ENCODE measurements at places on chromosomes 13 and 19.

DNA sequence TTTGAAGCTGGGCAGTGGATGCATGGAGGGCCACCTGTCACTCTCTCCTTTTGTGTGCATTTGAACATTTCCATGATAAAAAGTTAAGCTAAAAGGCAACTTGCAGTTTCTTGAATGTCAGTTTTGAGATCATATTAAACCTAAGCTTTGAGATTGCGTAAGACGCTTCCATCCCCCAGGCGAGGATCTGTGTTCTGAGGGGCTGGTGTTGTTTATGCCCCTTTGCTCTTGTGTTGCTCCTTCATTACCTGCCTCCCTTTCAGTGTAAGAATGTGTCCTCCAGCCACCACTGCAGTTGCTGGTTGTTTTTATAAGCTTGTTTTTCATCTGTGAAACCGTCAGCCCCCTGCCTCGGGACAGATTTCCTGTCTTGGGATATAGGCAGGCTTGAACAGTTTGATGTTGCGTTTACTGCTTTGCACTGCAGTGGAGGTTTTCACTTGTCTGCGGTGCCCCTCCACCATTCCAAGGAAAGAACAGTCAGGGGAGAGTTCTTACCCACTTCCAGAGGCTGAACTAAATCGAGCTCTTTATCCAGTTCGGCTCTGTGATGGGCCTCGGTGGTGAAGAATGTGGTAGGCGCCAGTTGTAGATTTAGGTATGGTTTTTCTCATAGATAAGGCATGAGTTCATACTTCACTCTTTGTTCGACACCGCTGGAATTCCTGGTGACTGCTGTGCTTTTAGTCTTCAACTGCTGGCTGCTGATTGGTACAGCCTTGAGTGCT lies 96.8 kb downstream of the ARHGEF7 start:
- DNase-seq = no peak

GRCh38 chr13:86155756-86156155 lies 356.5 kb upstream of the SLITRK6 start:
- DNase-seq = no peak

GRCh38 chr13:74651121-74651520 lies 516.9 kb upstream of the KLF12 start:
- no peak for DNase-seq

- peak; percentile 3 for DNase-seq
Observed at GRCh38 chr13:44989941-44990340, 603 bp downstream of the GPALPP1 start.

GRCh38 chr13:89380101-89380500 lies 1708.9 kb downstream of the SLITRK5 start:
- no peak for DNase-seq

DNA sequence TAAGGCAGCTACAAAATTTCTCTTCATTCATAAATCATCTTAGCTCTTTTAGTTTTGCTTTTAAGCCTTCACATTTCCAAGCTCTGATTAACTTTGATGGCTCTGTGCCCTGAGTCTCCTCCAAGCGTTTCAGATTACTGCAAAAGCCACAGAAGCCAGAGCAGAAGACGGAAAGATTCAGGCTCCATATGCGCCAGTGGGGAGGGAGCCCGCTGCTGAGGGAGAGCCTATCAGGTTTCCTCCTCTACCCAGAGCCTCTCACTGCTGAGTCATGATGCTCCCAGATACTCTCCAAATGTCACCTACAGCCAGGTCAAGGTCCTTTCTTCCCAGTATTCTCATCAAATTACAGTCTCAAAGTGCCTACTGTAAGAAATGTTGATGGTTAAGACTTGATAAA lies 193.6 kb downstream of the RAP2A start:
- no peak for DNase-seq

DNA sequence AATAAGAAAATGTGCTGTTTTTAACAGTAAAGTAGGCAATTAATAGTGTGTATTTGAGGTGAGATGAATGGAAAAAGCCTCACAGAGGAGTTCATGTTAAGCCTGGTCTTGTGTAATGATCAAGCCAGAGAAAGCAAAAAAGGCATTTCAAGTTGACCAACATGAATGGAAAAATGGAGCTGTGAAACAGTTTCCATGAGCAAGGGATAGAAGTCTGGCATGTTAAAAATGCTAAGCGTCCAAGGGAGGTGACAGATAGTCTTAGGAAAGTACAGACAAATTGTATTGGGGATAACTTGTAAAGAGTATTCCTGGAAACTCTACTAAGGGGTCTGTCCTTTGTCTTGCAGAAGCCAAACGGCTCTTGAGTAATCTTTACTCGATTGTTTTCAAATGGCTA lies 506.8 kb upstream of the ATXN8OS start:
- DNase-seq = no peak

DNA sequence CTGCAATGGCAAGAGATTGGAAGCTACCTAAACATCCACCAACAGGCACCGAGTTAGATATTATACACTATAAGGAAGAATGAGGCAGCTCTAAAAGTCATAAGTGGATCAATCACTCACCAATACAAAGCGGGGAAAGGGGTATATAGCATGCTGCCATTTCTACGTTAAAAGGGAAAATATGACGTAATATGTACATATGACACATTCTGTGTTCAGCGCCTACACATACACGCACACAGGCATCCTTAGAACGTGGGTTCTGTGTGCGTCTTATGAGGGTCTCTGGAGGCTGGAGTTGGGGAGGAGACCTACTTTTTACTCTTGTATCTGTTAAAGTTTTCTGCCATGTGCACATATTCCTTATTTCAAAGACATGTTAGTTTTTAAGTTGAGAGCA lies 5.9 kb downstream of the IL17D start:
- no peak for DNase-seq

- DNase-seq = peak; percentile 52
Observed at GRCh38 chr19:50486823-50487515, 10.3 kb upstream of the GARIN5A start.

DNA sequence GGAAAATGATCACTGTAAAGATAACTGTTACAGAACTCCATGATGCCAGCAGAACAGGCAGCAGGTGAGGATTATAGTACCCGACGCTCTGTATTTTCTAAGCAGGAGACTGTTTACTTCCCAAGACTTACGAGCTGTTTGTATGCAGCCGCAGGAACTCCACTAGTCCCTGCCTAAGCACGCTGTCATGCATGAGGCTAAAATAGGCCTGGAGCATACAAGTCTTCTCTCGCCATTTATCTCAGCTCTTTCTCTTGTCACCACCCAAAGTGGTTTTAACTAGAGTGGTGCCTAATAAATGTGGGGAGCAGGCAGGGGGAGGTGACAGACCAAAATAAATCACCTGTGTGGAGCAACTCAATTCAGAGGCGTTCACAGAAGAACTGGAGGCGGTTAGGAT lies 175.8 kb downstream of the TDRD3 start:
- DNase-seq = no peak

DNA sequence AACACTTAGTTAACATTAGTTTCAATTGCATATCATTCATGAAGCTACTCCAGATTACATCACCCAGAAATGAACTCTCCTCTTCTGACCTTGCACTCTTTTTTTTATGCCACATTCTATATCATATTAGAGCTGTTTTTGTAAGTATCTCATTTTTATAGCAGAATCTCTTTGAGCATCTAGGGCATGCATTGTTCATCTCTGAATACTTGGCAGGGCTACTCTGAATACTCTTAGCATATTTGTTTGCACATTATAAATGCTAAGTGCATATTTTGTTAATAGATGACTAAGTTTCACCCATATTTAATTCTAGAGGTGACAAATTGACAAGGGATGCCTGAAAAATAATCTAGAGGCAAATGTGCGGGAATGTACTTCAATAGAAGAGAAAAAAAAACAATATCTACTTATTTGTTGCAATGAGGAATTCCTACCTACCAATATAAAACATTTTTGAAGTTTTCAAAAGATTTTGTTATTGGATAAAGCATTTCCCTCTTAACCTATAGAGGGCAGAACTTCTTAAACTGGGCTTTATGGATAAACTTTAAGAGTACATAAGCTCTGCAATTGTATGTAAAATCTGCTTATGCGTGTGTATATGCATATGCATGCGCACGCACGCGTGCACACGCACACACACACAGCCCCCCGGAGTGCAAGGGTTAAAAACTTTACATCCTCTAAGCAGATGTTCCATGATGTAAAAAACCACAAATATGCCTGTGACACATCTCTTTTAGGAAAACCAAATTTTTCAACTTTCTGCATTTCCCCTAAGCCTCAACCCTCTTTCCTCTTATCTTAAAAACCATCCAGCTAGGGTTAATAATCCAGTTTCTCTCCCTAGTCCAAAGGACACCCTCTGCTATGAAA lies 73.0 kb upstream of the OXGR1 start:
- no peak for DNase-seq

- DNase-seq = peak; percentile 69
Observed at GRCh38 chr13:49214917-49215376, 5.2 kb upstream of the MLNR start.

DNA sequence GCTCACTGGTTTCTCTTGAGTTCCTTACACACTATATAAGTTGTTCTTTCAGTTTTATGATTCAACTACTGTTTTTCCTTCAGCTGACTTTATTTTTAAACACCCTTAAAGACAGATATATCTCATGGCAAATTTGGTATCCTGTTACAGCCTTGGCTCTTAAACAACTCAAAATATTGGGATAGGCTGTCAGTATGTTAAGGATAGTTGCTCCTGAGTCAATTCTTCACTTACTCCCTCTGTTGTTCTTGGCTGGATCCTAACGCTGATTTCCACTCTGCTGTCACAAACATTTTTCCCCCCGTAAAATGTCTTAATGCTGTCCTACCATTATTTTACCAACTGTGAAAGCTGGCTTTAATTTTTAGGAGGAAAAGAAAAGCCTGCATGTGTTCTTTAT lies 1.2 kb downstream of the KCNRG start:
- DNase-seq = no peak

DNA sequence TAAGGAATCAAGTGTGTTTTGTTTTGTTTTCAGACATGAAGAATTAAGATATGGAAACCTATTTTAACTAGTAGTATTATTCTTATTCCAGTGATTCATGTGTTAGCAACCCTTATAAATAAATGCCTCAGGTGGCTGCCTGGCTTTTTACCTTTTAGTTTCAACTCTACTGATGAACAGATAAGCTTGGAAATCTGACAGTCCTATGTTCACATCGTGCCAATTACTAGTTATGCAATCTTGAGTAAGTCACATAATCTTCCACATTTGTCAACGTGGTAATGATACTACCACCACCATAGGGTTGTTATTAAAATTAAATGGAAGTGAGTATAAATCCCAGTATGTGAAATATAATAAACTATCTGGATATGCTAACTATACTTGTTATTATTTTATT lies 64.3 kb downstream of the TBC1D4 start:
- no peak for DNase-seq

- no peak for DNase-seq
Observed at GRCh38 chr19:16626796-16627192, 1.2 kb downstream of the MED26 start.

DNA sequence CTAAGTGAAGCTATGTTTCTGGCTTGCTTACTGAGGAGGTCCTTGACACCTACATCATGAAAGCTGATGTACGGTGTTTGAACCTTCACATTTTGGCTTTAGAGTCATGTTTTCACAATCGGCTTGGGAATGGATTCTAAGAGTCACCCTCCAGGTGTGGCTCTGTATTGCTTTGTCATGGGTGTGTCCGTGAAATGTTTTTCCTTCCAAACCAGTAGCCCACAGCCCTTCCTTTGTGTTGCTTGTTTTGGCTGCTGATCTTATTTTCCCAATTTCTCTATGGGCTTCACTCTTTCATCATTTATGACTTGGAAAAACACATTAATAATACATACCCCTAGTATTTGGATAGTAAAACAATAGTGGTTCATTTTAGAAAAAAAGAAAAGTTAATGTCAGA lies 240.6 kb downstream of the GGACT start:
- no peak for DNase-seq

DNA sequence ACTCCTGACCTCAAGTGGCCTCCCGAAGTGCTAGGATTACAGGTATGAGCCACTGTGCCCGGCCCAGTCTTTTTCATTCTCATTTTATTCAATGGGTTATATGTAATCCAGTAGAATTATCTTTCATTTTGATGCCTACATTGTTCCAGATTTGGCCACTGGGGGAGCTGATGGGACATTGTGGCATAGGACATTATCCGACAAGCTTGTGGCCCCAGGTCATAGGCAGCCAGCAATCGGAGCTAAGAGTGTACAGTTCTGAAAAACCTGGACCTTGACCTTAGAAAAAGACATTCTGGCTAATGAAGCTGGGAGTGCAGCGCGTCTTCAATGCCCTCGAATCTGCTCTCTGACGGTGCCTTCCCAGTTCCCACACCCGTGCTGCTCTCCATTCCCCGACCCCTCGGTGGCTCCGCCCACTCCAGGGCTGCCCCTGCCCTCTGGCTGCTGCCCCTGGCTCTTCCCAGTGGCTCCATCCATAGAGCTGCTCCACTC lies 108.7 kb downstream of the TEX29 start:
- DNase-seq = peak; percentile 58

DNA sequence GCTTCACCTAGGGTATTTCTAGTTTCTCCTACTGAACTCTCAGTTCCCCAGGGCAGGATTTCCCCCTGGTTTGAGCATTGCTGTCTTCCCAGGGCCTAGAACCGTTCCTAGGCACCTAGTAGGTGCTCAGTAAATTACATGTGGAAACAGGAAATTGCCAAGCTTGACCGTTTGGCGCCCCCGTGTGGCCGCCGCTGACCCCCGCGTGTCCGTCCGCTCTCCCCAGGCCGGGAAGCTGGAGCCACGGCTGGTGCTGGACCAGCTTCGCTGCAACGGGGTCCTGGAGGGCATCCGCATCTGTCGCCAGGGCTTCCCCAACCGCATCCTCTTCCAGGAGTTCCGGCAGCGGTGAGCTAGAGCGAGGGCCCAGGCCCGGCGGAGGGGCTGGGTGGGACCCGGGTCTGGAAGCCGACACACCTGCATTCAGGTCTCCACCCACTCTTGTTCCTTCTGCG lies 55.5 kb downstream of the MYH14 start:
- DNase-seq = peak; percentile 20

DNA sequence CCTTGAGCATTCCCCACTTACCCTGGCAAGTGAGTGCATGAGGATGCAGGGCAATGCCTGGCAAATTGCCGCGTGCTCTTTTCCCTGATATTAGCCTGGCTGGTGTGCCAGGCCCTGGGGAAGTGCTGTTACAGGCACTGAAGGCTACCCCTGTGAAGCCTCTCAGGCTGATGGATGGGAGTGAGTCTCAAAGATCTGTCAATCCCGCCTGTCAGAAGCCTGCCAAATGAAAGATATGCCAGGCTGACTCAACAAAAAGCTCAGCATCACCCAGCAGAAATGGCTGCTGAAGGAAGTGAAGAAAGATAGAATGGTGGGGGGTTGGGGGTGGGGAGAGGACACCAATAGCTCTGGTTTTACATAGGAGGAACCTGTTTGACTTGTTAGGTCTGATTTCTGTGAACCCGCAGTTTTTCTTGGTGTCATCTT lies 112.1 kb downstream of the LACC1 start:
- no peak for DNase-seq

DNA sequence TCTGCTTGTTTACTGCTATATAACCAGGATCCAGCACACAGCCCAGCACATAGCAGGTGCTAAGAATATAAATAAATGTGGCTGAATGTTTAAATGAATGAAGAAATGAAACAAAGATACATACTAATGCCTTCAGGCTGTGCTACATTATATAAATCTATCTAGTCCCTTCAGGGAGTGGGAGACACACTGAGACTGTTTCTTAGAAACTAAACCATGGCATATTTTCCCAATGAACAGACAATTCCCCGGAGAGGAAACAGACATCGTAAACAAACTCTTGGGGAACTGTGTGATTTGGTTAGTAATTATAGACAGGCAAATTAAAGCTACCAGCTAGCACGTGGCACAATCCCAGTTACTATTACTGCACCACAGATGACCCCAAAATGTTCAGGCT lies 9.7 kb upstream of the FEM1A start:
- no peak for DNase-seq

GRCh38 chr13:32530841-32531253 lies 7.7 kb downstream of the N4BP2L2 start:
- peak; percentile 46 for DNase-seq

GRCh38 chr13:103299079-103299478 lies 232.9 kb upstream of the SLC10A2 start:
- DNase-seq = no peak

Data from activated CD4-positive, alpha-beta T cell treated with anti-CD3 and anti-CD28 coated beads, Interleukin-2, Interleukin-6, amounts not matched to agents 100 ng/mL and 50 ng/mL, durations not matched to agents 16 hours and 8 hours (primary cell).